Jurkat, Clone E6-1 (cell line): ENCODE measurements at places on chromosomes 13 and 19.

GRCh38 chr19:23437901-23438300 lies 42.6 kb upstream of the ZNF91 start:
- DNase-seq: no peak

DNA sequence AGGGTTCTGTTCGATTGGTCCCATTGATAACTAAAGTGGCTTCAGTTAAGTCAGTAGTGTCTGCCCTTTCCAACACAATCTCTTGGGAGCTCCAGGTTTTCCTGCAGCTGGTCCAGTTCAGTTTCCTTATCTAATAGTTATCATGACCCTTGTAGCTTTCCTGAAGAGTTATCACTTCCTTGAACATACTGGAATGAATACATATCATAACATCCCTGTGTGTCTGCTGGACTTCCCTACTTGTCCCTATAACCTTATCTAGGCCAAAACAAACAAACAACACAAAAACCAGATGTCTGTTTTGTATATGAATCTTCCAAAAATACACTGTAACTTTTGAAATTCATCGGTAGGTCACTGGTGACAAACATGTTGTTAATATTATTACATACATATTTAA lies 167.6 kb downstream of the DCT start:
- DNase-seq: no peak

- DNase-seq: no peak
Observed at GRCh38 chr13:61453121-61453520, 37.5 kb upstream of the PCDH20 start.

GRCh38 chr19:7435586-7435985 lies 53.2 kb downstream of the PEX11G start:
- no peak for DNase-seq

GRCh38 chr13:101399365-101399764 lies 16.9 kb downstream of the NALCN start:
- no peak for DNase-seq

DNA sequence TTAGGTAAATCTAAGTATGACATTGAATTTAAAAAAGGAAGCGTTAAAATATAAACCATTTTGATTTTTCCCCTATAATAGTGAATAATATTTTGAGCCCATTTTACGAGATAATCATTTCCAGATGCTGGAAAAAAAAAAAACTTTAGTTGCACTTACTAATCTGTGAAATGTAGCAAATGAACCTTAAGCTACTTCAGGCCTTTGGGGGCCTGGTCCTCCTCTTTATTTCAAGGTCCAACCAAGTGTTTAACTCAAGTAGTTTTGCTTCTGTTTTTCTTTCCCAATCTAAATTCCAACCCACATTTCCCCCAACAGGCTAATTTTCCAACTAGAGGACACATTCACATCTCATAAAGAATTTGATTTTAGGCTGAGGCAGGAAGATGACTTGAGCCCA lies 101.2 kb downstream of the TNFRSF19 start:
- DNase-seq: no peak

DNA sequence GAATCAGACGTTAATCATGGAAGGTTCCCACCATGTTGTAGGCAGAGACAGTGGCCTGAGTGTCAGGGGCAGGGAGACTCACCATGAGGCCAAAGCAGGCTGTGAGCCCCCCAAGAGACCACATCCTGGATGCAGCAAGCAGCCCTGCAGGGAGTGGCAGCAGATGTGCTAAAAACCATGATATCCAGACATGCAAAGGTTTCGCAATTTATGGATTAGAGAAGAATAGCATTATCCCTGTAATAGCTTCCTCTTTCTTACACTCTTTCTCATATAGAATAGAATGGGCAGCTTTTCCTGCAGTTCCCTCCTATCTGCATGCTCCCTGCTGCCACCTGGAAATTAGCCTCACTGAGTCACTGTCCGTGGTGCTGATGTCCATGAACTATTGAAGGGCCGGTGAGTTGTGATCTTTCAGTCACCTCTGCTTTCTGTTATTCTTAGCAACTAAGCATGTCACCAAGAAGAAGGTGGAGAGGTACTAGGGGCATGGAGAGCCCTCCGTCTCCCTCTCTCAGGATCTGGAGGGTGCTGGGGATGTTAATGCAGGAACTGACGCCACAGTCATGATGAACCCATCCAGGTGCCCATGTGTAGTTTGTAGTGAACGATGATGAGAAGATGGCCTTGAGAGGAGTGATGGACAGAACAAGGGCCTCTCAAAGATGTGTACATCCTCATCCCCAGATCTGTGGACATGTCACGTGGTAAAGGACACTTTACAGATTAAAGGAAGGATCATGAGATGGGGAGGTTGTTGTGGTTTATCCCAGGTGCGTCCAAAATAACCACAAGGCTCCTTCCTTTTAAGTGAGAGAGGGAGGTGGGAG lies 9.9 kb downstream of the CEACAM4 start:
- peak; percentile 8 for DNase-seq

DNA sequence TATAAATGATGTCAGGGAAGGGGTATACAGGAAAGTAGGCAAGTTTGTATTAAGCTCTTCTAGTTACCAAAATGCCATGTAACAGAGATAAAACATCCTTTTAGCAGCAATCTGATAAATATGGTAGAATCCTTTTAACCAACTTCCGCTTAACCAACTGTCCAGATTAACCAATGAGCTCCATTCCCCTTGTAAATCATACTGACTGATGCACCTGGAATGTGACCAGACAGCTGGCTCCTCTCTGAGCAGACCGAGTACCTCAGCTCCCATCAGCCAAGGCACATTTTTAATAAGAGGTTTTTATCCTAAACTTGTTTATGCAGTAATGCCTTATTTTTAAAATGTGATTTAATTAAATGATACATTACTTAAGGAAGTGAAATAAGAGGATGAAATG lies 66.4 kb downstream of the KLF12 start:
- DNase-seq: peak; percentile 83

DNA sequence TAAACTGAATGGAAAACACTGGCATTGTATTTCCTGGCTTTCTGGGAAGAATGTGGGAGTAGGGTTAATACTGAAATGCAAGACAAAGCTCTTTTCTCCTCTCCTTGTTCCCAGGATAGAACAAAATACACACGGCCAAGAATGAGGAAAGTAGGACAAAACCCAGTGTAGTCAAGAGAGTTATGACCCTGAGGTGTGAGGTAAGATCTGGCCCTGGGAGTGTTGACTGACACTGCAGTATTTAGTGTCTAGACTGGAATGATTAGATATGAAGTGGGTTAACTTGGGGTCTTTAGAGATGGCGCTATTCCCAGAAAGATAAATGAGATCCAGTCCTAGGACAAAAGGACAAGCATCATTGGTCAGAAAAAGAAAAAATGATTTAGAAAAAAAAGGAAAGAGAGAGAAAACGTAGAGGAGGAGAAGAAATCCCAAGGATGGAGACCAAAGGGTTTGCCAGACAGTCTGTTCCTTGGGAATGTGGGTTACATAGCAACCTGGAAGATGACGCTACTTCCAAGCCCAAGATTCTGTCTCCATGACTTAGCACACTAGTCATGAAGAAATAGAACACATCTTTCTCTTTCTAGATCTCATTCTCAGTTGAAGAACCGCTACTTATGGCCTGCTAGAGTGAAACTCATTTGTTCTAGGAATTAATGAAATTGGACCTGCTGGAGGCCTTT lies 543.6 kb upstream of the GPC6 start:
- DNase-seq: no peak

GRCh38 chr13:98505217-98505616 lies 71.7 kb downstream of the STK24 start:
- DNase-seq: no peak

GRCh38 chr19:4969772-4970531 lies 1.0 kb downstream of the KDM4B start:
- no peak for DNase-seq
